ENCODE measurements at places on chromosomes 3 and 15. TPM values are rescaled to one million over a fixed set of nuclear protein-coding genes. Genes with fewer than 3 reads are reported as not detected.

DNA sequence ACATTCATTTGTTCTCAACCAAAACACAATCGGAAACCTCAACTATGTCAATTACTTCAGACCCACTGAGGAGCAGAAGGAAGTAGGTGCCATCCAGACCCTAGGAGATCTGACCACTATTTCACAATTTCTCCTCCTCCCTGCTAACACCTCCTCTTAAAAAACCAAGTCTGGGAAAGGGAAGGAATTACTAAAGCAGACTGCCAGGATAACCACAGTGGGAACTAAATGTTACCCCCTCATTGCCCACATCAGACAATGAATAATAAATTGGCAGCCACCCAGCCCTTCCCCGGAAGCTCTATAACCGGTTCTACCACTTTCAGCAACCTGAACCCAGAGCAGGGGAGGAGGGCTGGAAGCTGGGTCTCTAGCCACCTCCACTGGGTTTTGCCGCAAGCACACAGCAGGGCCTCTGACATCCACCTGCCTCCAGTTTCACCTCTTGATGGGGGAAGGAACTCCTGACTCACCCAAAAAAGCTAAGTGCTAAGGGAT is 17.6 kb downstream of the C15orf62 start:
- peaks cover 21% of the 10 kb centered on the region for H3K4me1 ChIP-seq
- H3K27me3 ChIP-seq = no peaks in the 10 kb centered on the region
- DNase-seq = no peak
- H3K4me3 ChIP-seq = no peak overlapping the region

- no peak for DNase-seq
- H3K36me3 ChIP-seq = no peaks in the 10 kb centered on the region
- H3K27ac ChIP-seq = no peak overlapping the region
- H3K27me3 ChIP-seq = no peaks in the 10 kb centered on the region
- no peak overlapping the region for H3K4me3 ChIP-seq
- no peaks in the 10 kb centered on the region for H3K4me1 ChIP-seq
Measured at GRCh38 chr15:39110746-39111145, 470.1 kb upstream of the THBS1 start.

DNA sequence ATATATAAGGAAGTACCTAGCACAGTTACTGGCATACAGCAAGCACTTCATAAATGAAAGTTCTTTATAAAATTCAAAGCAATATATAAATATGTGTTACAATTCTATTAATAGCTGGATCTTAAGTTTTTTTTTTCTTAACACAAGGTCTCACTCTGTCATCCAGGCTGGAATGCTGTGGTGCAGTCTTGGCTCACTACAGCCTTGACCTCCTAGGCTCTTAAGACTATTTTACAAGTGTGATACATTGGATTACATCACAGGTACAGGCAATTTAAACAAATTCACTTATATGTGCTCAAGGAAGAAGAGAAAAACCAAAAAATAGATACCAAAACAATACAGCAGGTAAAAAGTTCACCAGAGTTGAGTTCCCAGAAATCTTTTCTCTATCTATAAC is 60.6 kb downstream of the ZNF280D start:
- H3K4me1 ChIP-seq = no peaks in the 10 kb centered on the region
- no peak overlapping the region for H3K27ac ChIP-seq
- H3K27me3 ChIP-seq = no peaks in the 10 kb centered on the region
- no peak for DNase-seq

DNA sequence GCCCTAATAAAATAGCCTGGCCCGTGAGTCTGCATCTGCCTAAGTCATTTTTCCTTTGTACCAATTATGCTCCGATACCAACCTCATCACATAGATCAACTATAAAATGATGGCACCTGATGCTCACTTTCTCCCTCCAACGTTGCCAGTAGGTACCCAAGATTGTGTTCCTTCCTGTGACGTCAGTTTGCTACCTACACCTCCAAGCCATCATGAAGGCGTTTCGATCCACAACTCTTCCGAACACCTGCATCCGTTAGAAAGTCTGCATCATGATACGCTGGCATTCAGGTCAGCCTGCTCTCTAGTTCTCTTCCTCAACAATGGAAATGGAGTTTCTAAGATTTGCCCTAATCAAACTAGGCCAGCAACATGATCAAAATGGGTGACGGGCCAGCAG is 7.7 kb downstream of the PKM start:
- no peak for DNase-seq
- H3K27ac ChIP-seq = no peak overlapping the region
- peaks cover 5% of the 10 kb centered on the region for H3K36me3 ChIP-seq
- peaks cover 25% of the 10 kb centered on the region for H3K4me1 ChIP-seq
- no peak overlapping the region for H3K4me3 ChIP-seq
- H3K27me3 ChIP-seq = no peaks in the 10 kb centered on the region

GRCh38 chr3:111598552-111598951 is 3.4 kb upstream of the ZBED2 start:
- H3K27me3 ChIP-seq = no peaks in the 10 kb centered on the region
- no peak overlapping the region for H3K4me3 ChIP-seq
- no peak overlapping the region for H3K27ac ChIP-seq
- H3K36me3 ChIP-seq = no peaks in the 10 kb centered on the region
- H3K4me1 ChIP-seq = no peaks in the 10 kb centered on the region

DNA sequence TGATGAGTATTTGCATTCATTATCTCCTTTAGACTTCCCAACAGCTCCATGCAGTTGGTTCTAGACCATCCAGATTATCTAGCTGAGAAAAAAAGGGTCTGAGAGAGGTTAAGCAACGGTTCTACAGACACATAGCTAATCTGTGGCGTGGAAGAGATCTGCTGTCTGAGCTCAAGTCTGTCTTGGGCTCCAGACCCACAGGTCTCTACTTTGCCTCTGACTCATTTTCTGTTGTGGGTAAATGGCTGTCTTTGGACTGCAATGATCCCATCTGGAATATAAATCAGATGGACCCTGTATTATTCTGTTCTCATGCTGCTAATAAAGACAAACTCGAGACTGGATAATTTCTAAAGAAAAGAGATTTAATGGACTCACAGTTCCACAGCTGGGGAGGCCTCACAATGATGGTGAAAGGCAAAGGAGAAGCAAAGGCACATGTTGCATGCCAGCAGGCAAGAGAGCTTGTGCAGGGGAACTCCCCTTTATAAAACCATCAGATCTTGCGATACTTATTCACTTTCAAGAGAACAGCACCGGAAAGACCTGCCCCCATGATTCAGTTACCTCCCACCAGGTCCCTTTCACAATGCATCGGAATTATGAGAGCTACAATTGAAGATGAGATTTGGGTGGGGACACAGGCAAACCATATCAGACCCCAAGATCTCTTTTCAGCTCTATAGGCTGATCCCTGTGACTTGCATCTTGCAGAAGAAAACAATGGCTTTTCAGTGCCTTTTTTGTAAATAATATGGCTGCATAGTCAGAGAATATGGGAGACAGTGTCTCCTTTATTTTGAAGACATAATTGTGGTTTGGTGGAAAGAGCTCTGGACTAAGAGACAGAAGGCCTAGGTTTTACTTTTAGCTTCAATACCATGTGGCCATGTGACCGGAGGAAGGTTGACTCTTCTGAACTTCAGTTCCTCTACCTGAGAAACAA is 24.7 kb downstream of the CEMIP start:
- no peaks in the 10 kb centered on the region for H3K27me3 ChIP-seq
- H3K36me3 ChIP-seq = no peaks in the 10 kb centered on the region
- no peaks in the 10 kb centered on the region for H3K4me1 ChIP-seq
- no peak for DNase-seq
- H3K4me3 ChIP-seq = no peak overlapping the region
- H3K27ac ChIP-seq = no peak overlapping the region

- no peaks in the 10 kb centered on the region for H3K4me1 ChIP-seq
- no peaks in the 10 kb centered on the region for H3K27me3 ChIP-seq
- DNase-seq = no peak
- no peak overlapping the region for H3K4me3 ChIP-seq
Measured at GRCh38 chr3:139120086-139121056, 75.7 kb upstream of the PRR23C start.

DNA sequence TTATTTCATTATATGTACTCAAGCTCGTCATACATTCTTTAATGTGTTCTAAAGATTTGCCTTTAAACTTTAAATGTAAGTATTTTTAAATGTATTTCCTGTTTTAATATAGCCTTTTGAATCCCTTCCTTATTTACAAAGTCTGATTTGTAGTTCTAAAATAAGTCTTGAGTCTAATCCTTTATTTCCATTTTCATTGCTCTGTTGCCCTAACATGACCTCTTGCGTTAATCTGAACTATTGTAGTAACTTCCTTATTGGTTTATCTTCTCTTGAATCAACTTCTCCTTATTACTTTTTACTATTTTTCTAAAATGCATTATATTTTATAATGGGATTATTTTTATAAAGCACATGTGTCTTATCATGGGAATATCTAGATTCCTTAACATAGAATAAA is 24.0 kb downstream of the KNL1 start:
- H3K27ac ChIP-seq = no peak overlapping the region
- H3K4me1 ChIP-seq = no peaks in the 10 kb centered on the region
- peaks cover 4% of the 10 kb centered on the region for H3K36me3 ChIP-seq
- no peak overlapping the region for H3K4me3 ChIP-seq
- no peak for DNase-seq
- no peaks in the 10 kb centered on the region for H3K27me3 ChIP-seq

DNA sequence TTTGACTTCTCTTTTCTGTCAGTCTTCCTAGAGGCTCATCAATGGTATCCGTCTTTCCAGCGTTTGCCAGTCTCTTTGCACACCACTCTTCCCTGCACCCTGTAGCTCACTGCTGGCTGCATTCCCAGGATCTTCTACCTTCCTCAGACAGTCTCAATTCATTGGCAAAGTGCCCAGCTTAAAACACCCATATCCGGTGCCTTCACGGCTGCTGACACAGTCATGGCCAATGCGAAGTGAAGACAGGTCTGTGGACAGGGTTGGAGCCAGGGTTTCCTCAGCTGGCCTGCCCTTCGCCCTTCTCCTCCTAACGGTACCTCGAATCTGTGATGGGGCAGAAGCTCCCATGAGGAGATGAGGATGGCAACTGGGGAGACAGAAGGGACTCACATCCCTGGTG is 36.1 kb downstream of the PTH1R start:
- no peaks in the 10 kb centered on the region for H3K4me1 ChIP-seq
- no peak overlapping the region for H3K4me3 ChIP-seq
- H3K27ac ChIP-seq = no peak overlapping the region
- no peaks in the 10 kb centered on the region for H3K27me3 ChIP-seq

DNA sequence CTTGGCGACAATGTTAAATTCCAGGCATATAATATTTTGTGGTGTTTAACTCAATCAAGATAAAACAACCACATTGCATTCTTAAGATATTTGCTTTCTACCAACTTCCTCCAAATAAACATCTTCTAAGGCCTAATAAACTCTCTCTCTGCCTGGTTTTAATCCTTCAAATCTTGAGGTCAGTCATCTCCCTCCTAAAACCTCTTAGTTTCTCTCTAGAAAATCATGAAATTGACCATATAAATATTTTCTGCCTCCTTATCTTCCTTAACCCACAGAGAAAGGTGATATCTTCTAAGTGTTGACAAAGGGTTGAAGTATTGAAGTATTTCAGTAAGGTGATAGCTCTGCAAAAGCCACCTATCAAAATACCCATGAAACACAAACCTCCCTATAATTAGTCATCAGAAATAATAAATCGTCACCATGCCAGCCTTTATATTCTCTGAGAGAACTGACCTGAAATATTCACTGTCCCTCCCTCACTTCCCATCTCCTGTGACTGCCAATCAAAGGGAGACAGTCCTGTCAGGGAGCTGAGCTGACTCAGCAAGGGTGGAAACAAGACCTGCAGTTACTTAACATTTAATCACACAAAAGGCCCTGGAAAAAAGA is 1261.1 kb downstream of the ROBO1 start:
- H3K27ac ChIP-seq = no peak overlapping the region
- H3K4me3 ChIP-seq = no peak overlapping the region
- no peak for DNase-seq
- no peaks in the 10 kb centered on the region for H3K27me3 ChIP-seq

- H3K4me1 ChIP-seq = peaks cover 8% of the 10 kb centered on the region
- no peaks in the 10 kb centered on the region for H3K36me3 ChIP-seq
- H3K4me3 ChIP-seq = no peak overlapping the region
- no peak for DNase-seq
- H3K27ac ChIP-seq = no peak overlapping the region
Measured at GRCh38 chr3:147675761-147676160, 266.6 kb downstream of the ZIC1 start.

- no peaks in the 10 kb centered on the region for H3K36me3 ChIP-seq
- no peak for DNase-seq
- peaks cover 54% of the 10 kb centered on the region for H3K4me1 ChIP-seq
- peak overlapping the region; percentile 80 for H3K27ac ChIP-seq
Measured at GRCh38 chr3:20072422-20072821, 32.2 kb downstream of the KAT2B start.

DNA sequence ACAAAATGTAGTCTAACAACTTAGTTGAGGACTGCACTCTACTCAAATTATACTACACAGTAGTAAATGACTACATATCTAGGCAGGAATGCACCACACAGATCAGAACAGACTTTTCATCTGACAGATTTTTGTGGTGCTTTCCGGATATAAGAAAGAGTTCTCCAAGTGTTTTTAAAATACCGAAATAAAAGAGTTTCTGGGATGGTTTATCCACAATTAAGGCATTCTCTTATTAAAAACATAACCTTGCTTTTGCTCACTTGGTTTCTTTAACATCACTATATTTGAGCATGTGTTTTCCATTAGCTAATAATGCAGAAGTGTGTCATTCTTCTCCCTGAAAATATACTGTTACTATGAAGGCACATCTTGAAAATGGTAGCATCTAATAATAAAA is 132.9 kb downstream of the MAGI1 start:
- no peaks in the 10 kb centered on the region for H3K36me3 ChIP-seq
- H3K27me3 ChIP-seq = no peaks in the 10 kb centered on the region
- DNase-seq = no peak
- H3K4me3 ChIP-seq = no peak overlapping the region
- peaks cover 23% of the 10 kb centered on the region for H3K4me1 ChIP-seq
- H3K27ac ChIP-seq = no peak overlapping the region

- H3K4me3 ChIP-seq = no peak overlapping the region
- DNase-seq = no peak
- no peaks in the 10 kb centered on the region for H3K36me3 ChIP-seq
- H3K4me1 ChIP-seq = no peaks in the 10 kb centered on the region
Measured at GRCh38 chr3:190566043-190566933, 52.4 kb downstream of the IL1RAP start.

- H3K36me3 ChIP-seq = no peaks in the 10 kb centered on the region
- H3K4me1 ChIP-seq = no peaks in the 10 kb centered on the region
- DNase-seq = no peak
- H3K27ac ChIP-seq = no peak overlapping the region
- no peak overlapping the region for H3K4me3 ChIP-seq
Measured at GRCh38 chr3:36707623-36708409, 56.5 kb downstream of the DCLK3 start.

The GOLGA6B gene
- total RNA-seq = not detected

The DNAH1 gene
- 2.1 TPM for total RNA-seq

The FANCD2OS gene
- total RNA-seq = not detected

The PRR20G gene
- total RNA-seq = not detected

The TCTA gene
- total RNA-seq = 5.2 TPM

The RTP3 gene
- not detected for total RNA-seq

The FMN1 gene
- 2.2 TPM for total RNA-seq

The SPTSSB gene
- total RNA-seq = 1.1 TPM

The TMEM212 gene
- total RNA-seq = not detected
